ENCODE measurements at places on chromosomes 11 and 22. TPM values are rescaled to one million over a fixed set of nuclear protein-coding genes. Genes with fewer than 3 reads are reported as not detected.

DNA sequence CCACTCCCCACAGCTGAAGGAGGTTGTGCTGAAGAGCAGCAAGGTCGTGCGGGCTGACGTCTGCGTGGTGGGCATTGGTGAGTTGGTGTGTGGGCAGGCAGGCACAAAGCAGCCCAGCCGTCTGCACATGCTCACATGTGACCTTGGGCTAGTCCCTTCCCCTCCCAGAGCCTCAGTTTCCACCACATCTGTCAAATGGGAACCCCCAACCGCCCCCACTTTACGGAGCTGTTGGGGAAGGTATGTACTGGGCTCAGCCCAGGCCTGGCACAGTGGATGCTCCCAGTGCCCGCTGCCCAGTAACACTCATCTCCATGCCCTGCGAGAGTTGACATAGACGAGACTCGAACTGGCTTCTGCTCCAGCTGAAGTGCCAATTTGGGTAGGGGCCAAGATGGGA lies 5.1 kb upstream of the LZTR1 start:
- no peak for DNase-seq

GRCh38 chr11:43035086-43035485 lies 276.7 kb upstream of the API5 start:
- no peak for DNase-seq

GRCh38 chr11:765025-765801 lies 12.1 kb downstream of the GATD1 start:
- DNase-seq, result peak; percentile 88

- no peak for DNase-seq
These were observed 48.9 kb downstream of the TPBGL start for GRCh38 chr11:75289511-75289760.

DNA sequence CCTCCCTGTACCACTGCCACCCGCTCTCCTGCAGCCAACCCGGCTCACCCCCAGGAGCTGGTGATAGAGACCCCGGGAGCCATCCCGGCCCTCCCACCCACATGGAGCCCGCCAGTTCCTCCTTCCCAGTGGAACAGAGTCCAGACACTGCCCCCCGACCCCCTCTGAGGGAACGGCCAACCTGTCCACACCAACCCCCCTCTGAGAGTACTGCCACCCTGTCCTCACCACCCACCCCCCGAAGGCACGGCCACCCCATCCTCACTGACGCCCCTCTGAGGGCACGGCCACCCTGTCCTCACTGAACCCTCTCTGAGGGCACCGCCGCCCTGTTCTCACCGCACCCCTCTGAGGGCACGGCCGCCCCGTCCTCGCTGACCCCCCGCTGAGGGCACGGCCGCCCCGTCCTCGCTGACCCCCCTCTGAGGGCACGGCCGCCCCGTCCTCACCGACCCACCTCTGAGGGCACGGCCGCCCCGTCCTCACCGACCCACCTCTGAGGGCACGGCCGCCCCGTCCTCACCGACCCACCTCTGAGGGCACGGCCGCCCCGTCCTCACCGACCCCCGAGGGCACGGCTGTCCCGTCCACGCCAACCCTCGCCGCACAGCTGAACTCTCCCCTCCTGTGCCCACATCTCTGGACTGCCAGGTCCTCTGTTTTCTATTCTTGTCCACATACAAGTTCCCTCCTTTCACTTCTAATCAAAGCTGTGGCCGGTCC lies 18.0 kb downstream of the TOLLIP start:
- peak; percentile 53 for DNase-seq

ROBO3 gene
- polyA plus RNA-seq, result 15.5 TPM

Measured in spleen (tissue), 13 donors.